ENCODE measurements at places on chromosomes 16 and 17. TPM values are rescaled to one million over a fixed set of nuclear protein-coding genes. Genes with fewer than 3 reads are reported as not detected.

The PHKB gene
- total RNA-seq = 65.5 TPM

The MGRN1 gene
- total RNA-seq = 70.4 TPM

The CIBAR2 gene
- not detected for total RNA-seq

The SREBF1 gene
- total RNA-seq = 360 TPM

The LITAFD gene
- total RNA-seq = not detected

The PRSS21 gene
- 77.4 TPM for total RNA-seq

The MT4 gene
- total RNA-seq = not detected

The LDHD gene
- 1.1 TPM for total RNA-seq

The C16orf86 gene
- 0.46 TPM for total RNA-seq

The APOH gene
- not detected for total RNA-seq

The EXOSC6 gene
- 16.5 TPM for total RNA-seq

The KRTAP2-2 gene
- not detected for total RNA-seq

Measured in PC-9 (cell line).